ENCODE measurements at places on chromosomes 12 and 14. TPM values are rescaled to one million over a fixed set of nuclear protein-coding genes. Genes with fewer than 3 reads are reported as not detected.

Gene FAM90A1
- not detected for total RNA-seq

Gene PIP4K2C
- total RNA-seq = 15.9 TPM

Gene ZDHHC22
- not detected for total RNA-seq

Gene LRTM2
- not detected for total RNA-seq

Gene SNAPC1
- 37.4 TPM for total RNA-seq

Gene RNASE2
- total RNA-seq = not detected

Gene NOS1
- total RNA-seq = not detected

Gene TMX1
- total RNA-seq = 87.8 TPM

Gene GLT1D1
- not detected for total RNA-seq
